Activated CD4-positive, alpha-beta T cell treated with anti-CD3 and anti-CD28 coated beads, Interleukin-2, amount 50 U/mL, for 1 hour (primary cell): ENCODE measurements at places on chromosomes 1 and 21.

DNA sequence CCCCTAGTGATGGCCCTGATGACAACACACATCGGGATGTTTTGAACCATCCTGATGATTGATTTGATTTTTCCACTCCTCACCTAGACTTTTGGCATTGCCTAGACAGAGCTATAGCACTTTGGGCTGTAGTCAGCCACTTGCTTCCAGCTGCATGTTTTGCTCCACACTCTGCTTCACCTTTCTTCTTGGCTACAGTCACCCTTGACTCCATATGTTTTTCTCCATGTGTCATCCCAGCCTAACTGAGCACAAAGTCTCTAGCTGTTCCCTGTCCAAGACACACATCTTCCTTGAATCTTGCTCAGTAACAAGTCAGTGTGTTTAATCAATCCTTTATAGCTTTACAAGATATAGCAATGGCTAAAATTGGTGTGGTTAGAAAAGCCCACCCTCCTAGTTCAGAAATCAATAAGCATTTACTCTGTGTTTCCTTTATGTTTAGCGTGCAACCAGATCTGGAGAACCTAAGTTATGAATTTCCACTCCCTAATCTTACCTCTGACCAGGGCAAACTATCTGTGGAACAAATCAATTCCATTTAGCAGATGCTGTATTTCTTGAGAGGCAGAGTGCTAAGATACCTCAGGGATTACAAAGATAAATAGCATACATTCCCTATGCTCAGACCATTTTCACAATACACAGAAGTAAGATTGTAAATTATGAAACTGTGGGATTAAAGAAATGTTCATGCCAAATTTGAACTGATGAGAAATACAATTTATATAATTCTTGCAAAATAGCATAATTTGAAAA lies 98.4 kb upstream of the LYPLAL1 start:
- DNase-seq, result no peak

- no peak for DNase-seq
Measured at GRCh38 chr1:109721042-109721441, 9.0 kb downstream of the GSTM5 start.

- DNase-seq, result no peak
Measured at GRCh38 chr1:33846861-33847260, 17.0 kb upstream of the HMGB4 start.

- DNase-seq, result peak; percentile 76
Measured at GRCh38 chr21:45292399-45293219, 4.9 kb upstream of the POFUT2 start.

GRCh38 chr1:234865171-234866006 lies 255.4 kb upstream of the IRF2BP2 start:
- DNase-seq, result no peak

GRCh38 chr1:64981601-64982533 lies 15.5 kb upstream of the JAK1 start:
- no peak for DNase-seq

DNA sequence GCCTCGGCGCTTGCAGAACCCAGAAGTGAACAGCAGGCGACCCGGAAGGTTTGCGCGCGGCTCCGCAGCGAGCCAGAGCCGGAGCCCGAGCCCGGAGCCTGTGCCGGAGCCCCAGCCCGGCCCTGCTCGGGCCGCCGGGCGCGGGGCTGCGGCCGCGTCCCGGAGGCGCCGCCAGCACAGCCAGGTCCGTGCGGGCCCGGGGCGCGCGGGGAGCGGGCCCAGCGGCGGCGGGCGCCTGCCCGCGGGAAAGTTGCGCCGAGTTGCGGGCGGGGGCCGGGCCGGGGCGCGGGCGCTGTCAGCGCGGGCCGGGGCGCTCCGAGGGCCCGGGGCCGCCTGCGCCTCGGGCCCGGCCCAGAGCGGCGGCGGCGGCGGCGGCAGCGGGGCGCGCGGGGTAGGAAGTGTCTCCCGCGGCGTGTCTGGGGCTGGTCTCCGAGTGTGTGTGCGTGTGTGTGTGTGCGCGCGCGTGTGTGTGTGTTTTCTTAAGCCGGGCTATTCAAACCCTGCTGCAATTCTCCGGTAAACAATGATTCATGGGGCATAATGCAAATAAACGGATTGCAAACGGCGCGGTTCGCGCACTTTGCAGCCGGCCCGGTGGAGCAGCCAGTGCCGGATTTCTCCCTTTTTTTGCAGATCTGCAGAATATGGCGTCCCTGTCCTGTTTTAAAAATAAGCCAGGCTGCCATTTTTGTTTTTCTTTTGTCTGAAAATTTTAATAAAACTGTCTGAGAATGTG lies at the start of gene ZNF362:
ZNF362 (plus strand) TSS at position 22 of the 736 bp plus-strand sequence. CDS start 14,083 bp downstream, outside the sequence.
- peak; percentile 68 for DNase-seq

DNA sequence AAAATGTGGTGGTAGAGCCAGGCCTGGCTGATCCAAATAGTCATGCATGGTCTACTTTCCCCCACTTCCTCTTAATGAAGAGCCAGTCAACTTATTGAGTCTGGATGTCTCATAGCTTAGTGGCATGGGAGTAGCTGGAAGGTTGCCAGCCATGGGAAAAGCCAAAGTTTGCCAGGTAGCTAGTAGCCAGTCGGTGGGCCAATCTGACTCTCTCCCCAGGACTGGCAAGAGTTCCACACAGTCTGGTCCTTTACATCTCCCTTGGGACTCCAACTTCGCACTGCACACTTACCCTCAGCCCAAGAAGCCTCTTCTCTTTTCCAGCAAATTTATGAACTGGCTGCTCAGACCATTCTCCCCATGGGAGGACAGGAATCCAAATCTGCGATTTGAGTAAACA lies 8.3 kb downstream of the WARS2 start:
- DNase-seq, result no peak

DNA sequence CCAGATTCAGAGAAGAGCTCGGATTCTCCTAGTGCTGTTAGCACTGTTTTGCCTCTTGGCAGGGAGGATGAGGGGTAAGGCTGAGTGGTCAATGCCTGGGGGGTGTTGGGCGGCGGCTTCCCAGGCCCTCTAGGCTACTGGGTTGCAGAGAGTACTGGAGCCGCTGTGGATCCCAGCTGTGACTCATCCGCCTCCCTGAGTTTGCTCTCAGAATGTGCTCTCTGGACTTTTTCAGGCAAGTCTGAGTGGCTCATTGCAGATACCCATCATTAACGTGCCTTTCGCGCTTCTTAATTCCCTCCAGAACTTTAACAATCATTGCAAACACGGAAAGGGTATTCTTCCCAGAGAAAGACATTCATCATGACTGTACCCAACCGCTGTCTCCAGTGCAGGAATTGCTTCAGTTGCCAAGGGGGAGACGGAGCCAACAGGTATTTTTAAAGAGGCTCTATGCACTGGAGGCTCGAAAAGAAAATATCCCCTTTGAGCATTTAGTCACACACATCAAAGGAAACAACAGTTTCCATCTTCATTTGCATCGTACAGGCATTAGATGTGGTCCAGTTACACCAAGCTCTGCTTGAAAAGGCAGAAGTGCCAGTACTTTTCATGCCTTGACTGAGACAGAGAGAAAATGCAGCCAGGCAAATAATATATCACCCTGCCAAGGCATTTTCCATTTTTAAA lies 14.4 kb upstream of the CAMTA1 start:
- no peak for DNase-seq

DNA sequence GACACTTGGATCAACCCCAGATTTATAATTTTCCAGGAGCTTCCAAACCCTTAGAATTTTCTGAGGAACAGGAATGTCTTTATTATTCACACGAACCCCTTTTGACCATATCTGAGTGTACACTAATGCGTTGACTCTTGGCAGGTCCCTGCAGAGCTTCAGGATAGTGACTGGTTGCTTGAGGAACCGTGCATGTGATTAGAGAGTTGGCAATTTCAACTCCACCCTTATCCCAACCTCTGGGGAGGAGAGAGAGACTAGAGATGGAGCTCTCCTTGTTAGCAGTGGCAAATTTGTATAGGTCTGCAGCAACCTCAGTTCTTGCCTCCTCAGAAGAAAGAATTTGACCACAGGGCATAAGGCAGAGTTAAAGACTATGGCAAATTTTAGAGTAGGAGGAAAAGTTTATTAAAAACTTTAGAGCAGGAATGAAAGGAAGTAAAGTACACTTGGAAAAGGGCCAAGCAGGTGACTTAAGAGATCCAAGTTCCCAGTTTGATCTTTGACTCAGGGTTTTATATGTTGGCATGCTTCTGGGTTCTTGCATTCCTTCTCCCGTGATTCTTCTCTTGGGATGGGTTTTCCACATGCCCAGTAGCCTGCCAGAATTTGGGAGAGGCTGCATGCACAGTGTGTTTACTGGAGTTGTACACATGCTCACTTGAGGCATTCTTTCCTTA lies 93.8 kb upstream of the ETV3 start:
- no peak for DNase-seq

- DNase-seq, result no peak
Measured at GRCh38 chr1:37705399-37705798, 13.1 kb downstream of the CDCA8 start.

- no peak for DNase-seq
Measured at GRCh38 chr1:43363283-43363934, 4.4 kb downstream of the ELOVL1 start.

DNA sequence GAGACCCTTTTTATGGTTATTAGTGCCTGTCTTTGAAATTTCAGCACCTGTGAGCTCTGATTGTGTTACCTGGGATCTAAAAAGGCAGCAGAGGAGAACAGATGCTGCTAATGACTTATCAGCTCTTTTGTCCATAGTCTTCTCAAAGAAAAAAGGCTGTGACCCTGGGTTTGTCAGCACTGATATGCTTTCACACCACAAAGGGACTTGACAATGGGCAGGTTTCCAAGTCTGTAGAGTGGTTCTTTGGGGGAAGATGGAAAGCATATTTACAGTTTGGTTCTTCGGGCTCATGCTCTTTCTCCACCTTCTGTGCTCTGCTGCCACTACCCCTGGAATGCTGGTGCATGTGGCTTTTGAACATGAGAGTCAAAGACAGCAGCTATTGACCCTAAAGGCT lies 32.0 kb downstream of the DNAJC6 start:
- DNase-seq, result no peak

DNA sequence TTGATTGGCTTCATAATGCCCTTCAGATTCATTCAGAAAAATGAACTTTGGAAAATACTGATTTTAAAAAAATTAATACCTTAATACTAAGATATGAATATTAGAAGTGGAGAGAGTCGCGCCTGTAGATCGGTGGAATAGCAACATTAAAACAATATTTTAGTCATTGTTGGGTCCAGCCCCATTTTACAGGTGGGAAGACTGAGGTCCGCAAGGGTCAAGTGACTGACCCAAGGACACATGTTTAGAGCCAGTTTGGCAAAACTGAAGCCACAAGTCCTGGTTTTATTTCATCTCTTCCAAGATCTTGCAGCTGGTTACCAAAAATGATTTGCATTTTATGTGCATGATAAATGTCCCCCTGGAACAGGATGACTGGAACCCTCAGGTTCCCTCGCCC lies 113.6 kb upstream of the TMEM51 start:
- no peak for DNase-seq

DNA sequence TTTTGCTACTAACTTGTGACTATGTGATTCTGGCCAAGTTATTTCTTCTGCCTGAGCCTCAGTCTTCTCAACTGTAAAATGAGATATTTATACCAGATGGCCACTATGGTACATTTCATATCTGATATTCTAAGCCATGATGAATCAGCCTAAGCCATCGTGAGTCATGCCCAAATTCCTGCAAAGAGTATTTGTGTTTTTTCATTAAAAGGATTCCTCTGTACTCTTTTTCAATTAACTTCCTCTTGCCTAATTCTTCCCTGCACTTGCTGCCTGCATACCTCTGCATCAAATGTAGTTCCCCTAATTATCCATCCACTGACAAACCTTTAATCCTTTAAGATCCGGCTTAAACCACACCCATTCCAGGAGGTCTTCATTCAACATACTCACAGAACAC lies 575.1 kb upstream of the BEND5 start:
- DNase-seq, result no peak
